ENCODE measurements at places on chromosomes 6 and 20. TPM values are rescaled to one million over a fixed set of nuclear protein-coding genes. Genes with fewer than 3 reads are reported as not detected.

DNA sequence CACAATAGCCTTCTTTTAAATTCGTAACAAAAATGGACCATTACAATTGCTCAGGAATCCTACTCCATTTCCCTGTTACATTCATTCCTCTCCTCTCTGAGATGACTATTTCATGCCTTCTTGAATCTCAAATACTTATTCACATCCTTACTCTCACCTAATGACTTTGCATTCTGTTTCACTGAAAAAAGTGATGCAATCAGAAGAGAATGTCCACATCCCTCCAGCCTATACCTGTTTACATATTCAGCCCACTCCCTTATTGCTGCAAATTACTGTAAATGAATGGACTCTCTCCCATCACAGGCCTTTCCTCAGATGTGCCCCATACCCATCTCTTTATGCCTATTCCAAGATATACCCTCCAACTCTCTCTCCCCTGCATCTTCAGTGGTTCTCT is 8.6 kb downstream of the TAAR1 start:
- H3K4me1 ChIP-seq: no peaks in the 10 kb centered on the region
- H3K27me3 ChIP-seq: no peaks in the 10 kb centered on the region
- DNase-seq: no peak
- H3K27ac ChIP-seq: no peak overlapping the region
- H3K4me3 ChIP-seq: no peak overlapping the region

The SHLD1 gene
- total RNA-seq: 5.4 TPM

The POU5F1 gene
- not detected for total RNA-seq

GRCh38 chr6:156256161-156256560 is 521.0 kb upstream of the ARID1B start:
- no peak for DNase-seq
- no peak overlapping the region for H3K27ac ChIP-seq
- no peak overlapping the region for H3K4me3 ChIP-seq

- H3K27me3 ChIP-seq: peaks cover 4% of the 10 kb centered on the region
- no peak overlapping the region for H3K4me3 ChIP-seq
- H3K4me1 ChIP-seq: no peaks in the 10 kb centered on the region
- H3K27ac ChIP-seq: no peak overlapping the region
Measured at GRCh38 chr20:46169245-46170171, 51.4 kb downstream of the CD40 start.

GRCh38 chr6:126786262-126786661 is 332.2 kb upstream of the RSPO3 start:
- no peak overlapping the region for H3K27ac ChIP-seq
- H3K27me3 ChIP-seq: no peaks in the 10 kb centered on the region

DNA sequence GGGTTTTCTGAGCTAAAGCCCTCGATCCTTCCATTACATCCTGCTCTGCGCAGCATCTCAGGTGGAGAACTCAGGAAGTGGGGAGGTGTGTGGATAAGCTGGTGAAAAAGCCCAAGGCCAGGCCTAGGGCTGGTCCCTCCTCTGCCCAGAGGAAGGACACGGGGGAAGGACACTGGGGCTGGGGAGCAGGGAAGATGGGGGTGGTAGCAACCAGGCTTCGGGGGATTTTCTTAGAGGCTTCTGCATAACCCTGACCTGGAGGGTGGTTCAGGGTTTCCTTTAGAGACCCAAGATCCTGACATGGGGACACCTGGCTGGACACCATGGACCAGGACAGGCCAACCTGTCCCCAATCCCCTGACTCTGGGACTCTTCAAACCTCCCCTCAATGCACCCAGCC is 37.9 kb downstream of the SUN5 start:
- H3K4me3 ChIP-seq: no peak overlapping the region
- DNase-seq: no peak
- no peaks in the 10 kb centered on the region for H3K36me3 ChIP-seq

DNA sequence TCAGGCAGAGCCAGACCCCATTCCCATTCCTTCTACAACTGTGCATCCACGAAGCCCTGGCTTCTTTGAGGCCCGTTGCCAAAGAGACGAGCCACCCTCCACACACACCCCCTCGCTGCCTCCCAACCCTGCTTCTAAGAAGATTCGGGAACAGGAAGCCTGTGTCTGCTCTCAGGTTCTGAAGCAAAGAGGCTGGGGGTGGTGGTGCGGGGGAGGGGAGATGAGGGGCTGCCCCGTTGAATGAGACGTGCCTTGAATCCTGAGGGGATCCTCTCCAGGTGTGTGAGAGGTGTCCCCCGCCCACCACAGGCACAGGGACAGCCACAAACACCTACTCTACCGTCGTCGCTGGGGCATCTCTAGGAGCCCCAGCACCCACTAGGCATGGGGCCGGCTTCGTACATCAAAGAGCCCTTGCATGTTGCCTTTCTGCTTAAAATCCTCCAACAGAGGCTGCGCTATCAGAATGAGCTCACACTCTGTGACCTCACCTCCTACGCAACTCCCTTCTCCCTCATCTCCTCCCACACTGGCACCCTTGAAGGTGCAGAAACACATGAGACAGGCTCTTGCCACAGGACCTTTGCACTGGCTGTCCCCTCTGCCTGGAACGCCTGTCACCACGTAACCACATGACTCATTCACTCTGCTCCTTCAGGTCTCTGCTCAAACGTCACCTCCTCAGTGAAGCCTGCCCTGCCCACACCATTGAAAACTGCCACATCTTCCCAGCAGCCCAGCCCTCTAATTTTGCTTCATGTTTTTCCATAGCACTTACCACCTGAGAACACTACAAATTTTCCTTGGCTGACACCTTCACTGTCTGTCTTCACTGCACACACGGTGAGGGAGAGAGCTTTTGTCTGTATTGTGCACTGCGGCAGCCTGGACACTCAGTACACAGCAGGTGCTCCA is 58.5 kb downstream of the PREX1 start:
- no peak for DNase-seq
- 0 out of 2 replicates have a peak, but pooled peaks cover 5% of the 10 kb centered on the region for H3K4me1 ChIP-seq
- H3K4me3 ChIP-seq: no peak overlapping the region
- no peak overlapping the region for H3K27ac ChIP-seq
- no peaks in the 10 kb centered on the region for H3K36me3 ChIP-seq

The TOX2 gene
- total RNA-seq: not detected

GRCh38 chr6:93785694-93786030 is 366.3 kb upstream of the EPHA7 start:
- no peak for DNase-seq
- no peak overlapping the region for H3K27ac ChIP-seq
- H3K36me3 ChIP-seq: no peaks in the 10 kb centered on the region
- H3K27me3 ChIP-seq: no peaks in the 10 kb centered on the region
- H3K4me3 ChIP-seq: no peak overlapping the region

GRCh38 chr6:7675353-7675945 is 50.5 kb upstream of the BMP6 start:
- no peak for DNase-seq
- H3K36me3 ChIP-seq: no peaks in the 10 kb centered on the region
- H3K4me1 ChIP-seq: peaks cover 16% of the 10 kb centered on the region
- H3K4me3 ChIP-seq: no peak overlapping the region
- H3K27me3 ChIP-seq: no peaks in the 10 kb centered on the region

GRCh38 chr6:33856655-33857054 is 52.9 kb upstream of the MLN start:
- H3K27me3 ChIP-seq: no peaks in the 10 kb centered on the region
- no peak for DNase-seq
- H3K36me3 ChIP-seq: no peaks in the 10 kb centered on the region

The SLC17A4 gene
- total RNA-seq: 0.37 TPM

DNA sequence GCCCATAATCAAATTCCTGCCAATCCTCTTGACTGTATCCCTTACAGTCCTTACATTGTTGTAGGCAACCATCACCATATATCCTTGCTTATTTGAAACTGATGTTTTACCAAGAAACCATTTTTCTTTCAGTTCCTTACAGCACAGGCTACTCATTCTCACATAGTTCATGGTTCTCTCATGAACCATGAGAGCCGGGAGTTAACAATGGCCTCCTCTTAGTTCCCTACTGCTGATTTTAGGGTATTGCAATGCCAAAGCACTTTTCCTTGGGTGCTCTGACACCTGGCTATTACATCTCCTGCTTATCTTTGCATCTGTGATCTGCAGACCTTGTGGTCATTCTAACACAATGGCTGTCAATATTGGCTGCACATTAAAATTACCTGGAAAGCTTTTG is 133.4 kb downstream of the MYB start:
- H3K36me3 ChIP-seq: no peaks in the 10 kb centered on the region
- no peaks in the 10 kb centered on the region for H3K27me3 ChIP-seq
- H3K4me3 ChIP-seq: no peak overlapping the region
- no peak for DNase-seq
- no peak overlapping the region for H3K27ac ChIP-seq

DNA sequence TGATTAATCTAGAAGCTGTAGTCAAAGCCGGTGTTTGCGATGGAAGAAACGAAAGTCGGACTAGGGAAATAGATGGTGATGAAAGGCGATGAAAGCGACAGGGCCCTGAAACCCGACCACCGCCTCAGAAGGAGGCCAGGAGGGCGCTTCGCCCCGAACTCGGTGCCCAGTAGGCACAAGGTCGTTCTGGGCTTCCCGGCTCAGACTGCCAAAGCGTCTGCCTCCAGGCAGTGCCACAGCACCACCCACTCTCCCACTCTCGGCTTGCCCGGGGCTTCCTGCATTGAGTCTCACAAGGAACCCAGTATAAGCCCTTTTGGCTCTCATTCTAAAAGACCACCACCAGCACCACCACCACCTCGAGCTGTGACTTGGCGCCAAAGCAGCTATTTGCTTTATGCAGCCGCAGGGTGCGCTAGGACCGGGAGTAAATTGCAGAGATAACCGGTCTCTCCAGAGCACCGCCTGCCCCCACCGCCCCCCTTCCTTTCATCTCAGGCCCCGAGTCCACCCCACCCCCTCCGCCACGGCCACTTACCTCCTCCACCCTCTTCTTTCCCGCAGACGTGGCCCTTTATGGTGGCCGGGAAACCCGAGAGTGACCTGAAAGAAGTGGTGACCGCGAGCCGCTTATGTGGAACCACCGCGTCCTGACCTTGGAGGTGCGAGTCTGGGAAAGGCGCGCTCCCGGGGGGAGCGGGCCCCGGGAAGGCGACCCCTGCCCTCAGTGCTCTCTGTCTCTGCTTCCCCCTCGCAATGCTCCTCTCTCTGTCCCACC is 2.4 kb downstream of the TCF21 start:
- no peak overlapping the region for H3K4me3 ChIP-seq
- H3K27me3 ChIP-seq: peaks cover 3% of the 10 kb centered on the region
- H3K36me3 ChIP-seq: no peaks in the 10 kb centered on the region
- DNase-seq: no peak
- peaks cover 8% of the 10 kb centered on the region for H3K4me1 ChIP-seq

The SLC2A10 gene
- 4.2 TPM for total RNA-seq

DNA sequence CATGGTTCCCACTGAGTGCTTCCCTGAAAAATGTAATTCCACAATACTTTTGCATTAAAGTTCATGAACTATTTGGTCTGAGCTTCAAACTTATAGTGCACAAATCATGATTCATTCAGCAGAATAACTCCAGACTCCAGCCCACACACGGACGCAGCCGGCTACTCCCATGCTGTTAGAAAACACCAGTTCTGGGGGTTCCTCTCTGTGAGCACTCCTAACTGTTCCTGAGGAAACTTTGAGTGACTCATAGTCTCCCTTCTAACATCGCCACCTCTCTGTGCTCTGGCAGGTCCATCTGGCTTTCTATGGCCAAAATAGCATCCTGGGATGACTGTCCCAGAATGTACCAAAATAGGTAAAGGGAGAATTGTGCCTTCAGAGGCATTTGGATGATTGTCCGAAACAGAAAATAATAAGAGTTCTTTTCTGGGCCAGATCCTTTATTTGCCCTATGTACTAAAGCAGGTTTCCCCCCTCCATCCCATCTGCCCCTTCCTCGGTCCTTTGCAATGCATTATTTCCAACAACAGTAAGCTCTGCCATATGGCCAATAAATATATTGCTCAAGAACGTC is 32.3 kb upstream of the LY86 start:
- H3K4me3 ChIP-seq: no peak overlapping the region
- no peaks in the 10 kb centered on the region for H3K36me3 ChIP-seq
- no peak overlapping the region for H3K27ac ChIP-seq
- no peaks in the 10 kb centered on the region for H3K4me1 ChIP-seq
- DNase-seq: no peak

GRCh38 chr6:166932616-166933015 is 23.7 kb downstream of the RNASET2 start:
- no peaks in the 10 kb centered on the region for H3K36me3 ChIP-seq
- no peak overlapping the region for H3K4me3 ChIP-seq

- DNase-seq: no peak
- no peak overlapping the region for H3K27ac ChIP-seq
- no peaks in the 10 kb centered on the region for H3K27me3 ChIP-seq
- peaks cover 11% of the 10 kb centered on the region for H3K4me1 ChIP-seq
Measured at GRCh38 chr6:113600551-113601339, 256.4 kb upstream of the MARCKS start.

The PPP1R3G gene
- 0.14 TPM for total RNA-seq

DNA sequence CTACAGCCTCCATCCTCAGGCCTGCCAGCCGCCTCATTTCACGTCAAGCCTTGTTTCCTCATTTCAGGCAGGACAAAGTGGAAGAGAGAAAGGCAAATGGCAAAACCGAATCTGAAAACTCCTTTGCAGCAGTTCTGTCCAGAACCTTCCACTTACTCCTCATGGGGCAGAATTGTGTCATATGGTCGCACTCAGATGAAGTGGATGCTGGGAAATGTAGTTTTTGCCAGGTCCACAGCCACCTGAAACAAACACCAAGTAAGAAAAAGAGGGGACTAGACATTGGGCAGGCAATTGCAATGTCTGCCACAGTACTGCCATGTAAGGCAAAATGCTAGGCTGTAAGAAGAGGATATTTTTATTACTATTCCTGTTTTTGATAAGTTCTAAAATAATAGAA is 44.9 kb downstream of the ISM1 start:
- no peaks in the 10 kb centered on the region for H3K36me3 ChIP-seq
- H3K4me3 ChIP-seq: no peak overlapping the region
- no peaks in the 10 kb centered on the region for H3K27me3 ChIP-seq
- peaks cover 23% of the 10 kb centered on the region for H3K4me1 ChIP-seq
- no peak overlapping the region for H3K27ac ChIP-seq

DNA sequence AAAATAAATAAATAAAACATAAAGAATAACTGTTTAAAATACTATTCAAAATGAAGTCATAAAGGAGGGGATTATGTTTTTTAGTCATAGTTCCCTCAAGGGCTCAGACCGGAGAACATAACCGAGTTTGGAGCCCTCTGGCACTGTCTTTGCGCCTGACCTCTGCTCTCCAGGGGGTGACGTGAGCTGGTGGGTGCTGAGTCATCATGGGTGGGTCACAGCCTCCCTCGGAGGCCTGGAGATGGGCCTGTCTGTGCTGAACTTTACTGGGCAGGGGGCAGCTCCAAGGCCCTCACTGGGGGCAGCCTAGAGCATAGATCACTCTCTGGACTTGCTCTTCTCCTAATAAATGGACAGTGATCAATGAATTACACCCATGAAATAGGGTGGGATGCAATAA is 3.1 kb upstream of the MAVS start:
- H3K27ac ChIP-seq: no peak overlapping the region
- peaks cover 12% of the 10 kb centered on the region for H3K4me1 ChIP-seq
- H3K36me3 ChIP-seq: no peaks in the 10 kb centered on the region
- no peaks in the 10 kb centered on the region for H3K27me3 ChIP-seq
- H3K4me3 ChIP-seq: no peak overlapping the region

- no peak for DNase-seq
- no peak overlapping the region for H3K4me3 ChIP-seq
- no peaks in the 10 kb centered on the region for H3K27me3 ChIP-seq
- no peaks in the 10 kb centered on the region for H3K4me1 ChIP-seq
Measured at GRCh38 chr6:4093288-4093687, 14.4 kb upstream of the FAM217A start.

The CALHM4 gene
- total RNA-seq: 3.4 TPM

The COL9A3 gene
- 7.9 TPM for total RNA-seq

- no peaks in the 10 kb centered on the region for H3K27me3 ChIP-seq
- no peak for DNase-seq
- H3K4me3 ChIP-seq: no peak overlapping the region
- no peaks in the 10 kb centered on the region for H3K36me3 ChIP-seq
- H3K4me1 ChIP-seq: no peaks in the 10 kb centered on the region
- H3K27ac ChIP-seq: no peak overlapping the region
Measured at GRCh38 chr20:57031867-57032355, 234.5 kb downstream of the BMP7 start.

The TBX18 gene
- total RNA-seq: not detected

Measured in Caco-2 (cell line).